Ascending aorta (tissue), 2 donors: ENCODE measurements at places on chromosomes 2 and 18.

DNA sequence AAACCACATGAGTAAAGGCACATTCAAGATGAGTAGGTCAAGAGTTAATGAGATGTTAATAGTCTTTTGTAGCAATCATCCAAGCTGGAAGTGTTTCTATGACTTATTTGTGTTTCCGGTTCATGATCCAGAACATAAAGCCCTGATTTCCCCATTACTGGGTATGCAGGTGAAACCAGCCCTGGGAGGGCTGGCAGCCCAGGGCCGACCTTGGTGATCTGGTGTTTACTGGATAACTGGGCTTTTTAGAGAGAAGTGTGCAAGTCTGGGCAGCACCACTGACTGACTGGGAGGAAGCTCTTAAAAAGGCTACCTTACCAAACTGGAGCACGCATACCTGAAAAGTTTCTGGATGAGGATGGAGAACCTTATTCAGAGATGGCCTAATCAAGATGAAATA is 431.6 kb upstream of the VRK2 start:
- no peak for DNase-seq

DNA sequence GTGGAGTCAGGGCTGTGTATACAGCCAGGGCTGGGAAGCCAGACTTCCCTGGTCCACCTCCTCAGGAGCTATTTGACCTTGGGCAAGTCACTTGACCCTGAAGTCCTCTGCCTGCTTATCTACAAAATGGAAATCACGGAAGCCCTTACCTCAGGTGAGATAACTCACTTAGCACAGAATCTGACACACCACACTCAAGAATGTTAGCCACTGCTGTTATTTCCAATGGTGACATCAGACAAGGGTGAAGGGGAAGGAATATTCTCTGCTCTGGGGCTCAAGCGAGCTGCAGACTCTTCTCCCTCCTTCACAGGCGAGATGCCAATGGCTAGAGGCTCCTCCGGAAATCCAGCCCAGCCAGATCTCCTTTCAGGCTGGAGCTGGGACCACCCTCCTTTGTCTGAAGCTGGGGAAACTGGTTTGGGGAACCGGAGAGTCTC is 189.6 kb downstream of the HAUS1 start:
- DNase-seq, result no peak

DNA sequence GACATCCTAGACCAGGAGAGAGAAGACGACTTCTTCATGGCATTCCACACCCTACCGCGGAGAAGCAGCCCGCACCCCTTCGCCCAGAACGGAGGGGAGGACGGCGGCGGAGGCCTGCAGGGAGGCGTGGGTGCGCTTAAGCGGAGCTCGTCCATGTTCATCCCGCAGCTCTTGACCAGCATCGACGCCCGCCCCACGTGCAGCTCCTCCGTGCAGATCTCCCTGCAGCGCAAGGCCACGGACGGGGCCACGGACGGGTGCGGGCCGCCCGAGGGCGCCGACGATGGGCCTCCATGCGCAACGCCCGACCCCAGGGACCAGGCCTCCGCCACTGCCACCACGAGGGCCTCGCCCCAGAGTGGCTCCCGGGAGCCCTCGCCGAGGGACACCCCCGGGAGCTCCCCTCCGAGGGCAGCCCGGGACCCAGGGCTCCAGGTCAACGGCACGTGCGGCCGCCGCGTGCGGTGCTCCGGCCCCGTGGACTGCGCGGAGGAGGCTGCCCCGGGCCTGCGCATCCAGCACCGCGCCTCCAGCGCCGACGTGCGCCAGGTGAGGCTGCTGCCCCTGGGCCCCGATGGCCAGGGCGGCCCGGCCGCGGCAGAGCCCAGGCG is 211.8 kb downstream of the NEDD4L start:
- DNase-seq, result no peak

- DNase-seq, result no peak
Observed at GRCh38 chr2:81589406-81589805, 1284.9 kb upstream of the LRRTM1 start.

- DNase-seq, result no peak
Observed at GRCh38 chr18:38539371-38539770, 973.8 kb upstream of the CELF4 start.

DNA sequence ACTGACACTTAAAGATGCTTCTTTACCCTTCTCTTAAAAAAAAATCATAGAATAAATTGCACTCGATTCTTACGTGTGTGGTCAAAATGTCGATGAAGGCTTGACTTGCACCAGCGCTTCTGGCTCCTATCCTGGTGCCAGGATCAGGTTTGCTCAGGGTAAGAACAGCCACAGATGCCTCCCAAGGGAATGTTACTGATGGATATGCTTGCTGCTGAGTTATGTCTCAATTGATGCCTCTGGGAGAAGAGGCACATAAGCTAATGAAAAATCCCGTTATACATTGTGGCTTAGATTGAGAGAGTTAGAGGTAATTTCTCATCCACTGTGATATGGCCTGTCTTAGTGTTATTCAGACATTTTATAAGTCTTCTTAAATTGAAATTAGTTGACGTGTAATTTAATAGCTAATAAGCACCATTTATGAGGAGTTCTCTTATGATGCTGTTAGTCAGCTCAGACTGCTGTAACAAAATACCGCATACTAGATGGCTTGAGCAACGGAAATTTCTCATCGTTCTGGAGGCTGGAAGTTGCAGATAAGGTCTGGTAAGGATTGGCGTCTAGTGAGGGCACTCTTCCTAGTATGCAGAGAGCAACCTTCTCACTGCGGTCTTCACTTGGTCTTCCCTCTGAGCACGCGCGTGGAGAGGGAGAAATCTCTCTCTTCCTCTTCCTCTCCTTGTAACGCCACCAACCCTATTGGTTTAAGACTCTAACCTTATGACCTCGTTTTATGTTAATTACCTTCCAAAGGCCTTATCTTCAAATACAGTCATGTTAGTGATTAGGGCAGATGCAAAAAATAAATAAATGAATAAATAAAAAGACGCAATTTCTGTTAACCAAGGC is 116.6 kb upstream of the NOSTRIN start:
- DNase-seq, result no peak

- no peak for DNase-seq
Observed at GRCh38 chr18:2538844-2539243, 32.5 kb downstream of the METTL4 start.

DNA sequence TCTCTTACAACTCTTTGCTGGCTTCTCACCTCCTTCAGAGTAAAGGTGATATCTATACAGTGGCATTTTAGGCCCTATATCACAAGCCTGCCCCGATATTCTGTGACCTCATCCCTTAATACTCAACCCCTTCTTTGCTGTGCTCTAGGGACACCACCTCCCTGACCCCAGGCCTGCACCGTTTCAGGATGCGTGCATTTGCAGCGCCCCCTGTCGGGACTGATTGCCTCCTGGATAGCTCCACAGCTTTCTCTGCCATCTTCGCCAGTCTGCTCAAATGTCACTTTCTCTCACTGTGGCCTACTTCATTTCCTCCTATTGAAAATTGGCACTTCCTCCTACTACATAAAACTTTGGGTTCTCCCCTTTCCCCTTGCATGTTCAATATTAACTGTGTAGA is 289.6 kb downstream of the SOCS6 start:
- DNase-seq, result no peak

DNA sequence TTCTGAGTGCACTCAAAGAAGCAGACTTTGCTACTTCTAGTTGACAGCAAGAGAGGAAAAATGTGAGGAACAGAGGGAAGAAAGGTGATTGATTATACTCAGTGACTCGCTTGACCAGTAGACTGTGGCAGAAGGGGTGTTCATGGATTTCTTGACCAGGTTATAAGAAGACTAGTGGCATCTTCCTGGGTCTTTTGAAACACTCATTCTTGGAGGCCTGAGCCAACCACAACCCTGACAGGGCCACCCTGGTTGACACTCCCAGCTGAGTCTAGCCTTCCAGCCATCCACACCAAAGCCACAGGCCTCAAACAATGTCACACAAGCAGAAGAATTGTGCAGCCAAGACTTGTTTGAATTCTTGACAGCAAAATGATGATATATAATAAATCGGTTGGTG is 366.3 kb downstream of the SS18 start:
- DNase-seq, result no peak

GRCh38 chr2:61419570-61419969 is 51.3 kb downstream of the USP34 start:
- no peak for DNase-seq

GRCh38 chr2:161078211-161078539 is 82.1 kb upstream of the TANK start:
- no peak for DNase-seq

DNA sequence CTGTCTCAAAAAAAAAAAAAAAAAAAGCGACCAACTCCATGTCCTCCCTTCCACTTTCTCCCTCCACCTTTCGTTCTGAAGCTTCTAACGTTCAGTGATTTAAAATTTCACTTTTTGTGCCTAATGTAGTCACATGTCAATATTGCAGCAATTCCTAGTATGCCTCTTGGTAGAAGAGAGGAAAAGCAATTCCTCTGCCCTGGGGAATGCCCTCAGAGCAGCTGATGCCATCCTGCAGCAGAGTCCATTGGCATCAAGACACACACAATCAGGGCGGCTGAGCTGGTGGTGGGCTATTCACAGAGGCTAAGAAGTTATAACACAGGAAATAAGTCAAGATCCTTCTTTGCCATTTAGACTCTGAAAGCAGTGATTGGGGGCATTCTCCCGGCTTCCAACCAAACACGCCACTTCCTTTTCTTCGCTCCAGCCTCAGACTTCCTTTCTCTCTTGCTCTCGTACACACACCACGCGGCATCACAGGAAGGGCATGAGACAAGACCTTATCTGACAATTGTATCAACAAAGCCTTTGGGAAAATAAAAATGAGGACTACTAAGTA is 71.9 kb downstream of the MOGAT1 start:
- no peak for DNase-seq

- DNase-seq, result no peak
Observed at GRCh38 chr2:2639251-2640139, 308.4 kb upstream of the MYT1L start.

DNA sequence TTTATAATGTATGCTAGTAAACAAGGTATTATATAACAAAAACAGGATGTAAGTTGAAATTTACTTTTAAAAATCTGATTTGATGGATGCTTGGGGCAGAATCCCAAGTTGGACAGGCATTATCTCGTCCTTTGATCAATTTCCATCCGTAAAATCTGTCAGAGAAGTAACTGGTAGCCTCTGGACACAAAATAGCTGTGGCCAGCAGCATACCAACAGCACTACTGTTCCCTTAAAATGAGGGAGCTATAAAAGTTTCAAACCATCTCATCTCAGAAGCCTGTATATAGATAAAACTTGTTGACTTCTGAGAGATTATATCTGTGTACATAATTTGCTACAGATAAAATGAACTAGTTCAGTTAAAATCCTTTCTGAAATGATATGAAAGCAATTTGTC is 14.7 kb upstream of the METAP1D start:
- no peak for DNase-seq

- DNase-seq, result no peak
Observed at GRCh38 chr2:73700131-73700611, 37.0 kb downstream of the TPRKB start.

GRCh38 chr2:64220265-64220664 is 76.0 kb upstream of the PELI1 start:
- DNase-seq, result no peak

DNA sequence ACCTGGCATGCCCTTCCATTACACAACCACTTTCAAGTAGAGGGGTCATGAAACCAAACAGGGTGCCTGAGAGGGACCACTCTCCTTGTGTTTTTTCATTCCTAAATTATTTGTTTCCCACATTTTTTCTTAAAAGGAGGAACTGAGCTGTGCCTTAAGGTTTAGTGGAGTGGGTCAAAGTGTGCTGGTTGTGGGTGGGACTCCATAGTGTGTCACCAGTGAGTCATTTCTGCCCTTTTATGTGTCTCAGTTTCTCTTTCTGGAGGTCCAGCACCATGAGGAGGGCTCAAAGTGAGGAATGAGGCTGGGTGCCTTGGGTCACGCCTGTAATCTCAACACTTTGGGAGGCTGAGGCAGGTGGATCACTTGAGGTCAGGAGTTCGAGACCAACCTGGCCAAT is 37.8 kb downstream of the COMMD1 start:
- no peak for DNase-seq

DNA sequence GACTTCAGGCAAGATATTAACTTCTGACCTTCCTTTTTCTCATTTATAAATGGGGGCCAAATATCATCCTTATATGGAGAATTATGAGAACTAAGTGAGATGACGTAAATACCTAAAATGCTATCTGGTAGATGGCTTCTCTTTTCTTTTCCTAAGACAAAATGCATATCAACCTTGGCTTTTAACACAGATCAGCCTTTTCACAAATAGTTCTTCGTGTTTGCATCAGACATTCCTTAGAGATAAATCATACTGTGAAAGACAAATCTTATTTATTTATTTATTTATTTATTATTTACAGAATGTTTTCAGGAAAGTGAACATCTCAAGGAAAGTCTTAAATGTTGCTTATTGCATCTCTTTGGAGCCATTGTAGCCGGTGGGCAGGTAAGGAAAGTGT is 62.8 kb downstream of the NBEAL1 start:
- DNase-seq, result no peak

GRCh38 chr2:208125251-208125650 is 927 bp upstream of the CRYGD start:
- no peak for DNase-seq

- no peak for DNase-seq
Observed at GRCh38 chr2:74571058-74571457, 16.5 kb downstream of the DOK1 start.

GRCh38 chr2:175445281-175445680 is 263.8 kb upstream of the ATP5MC3 start:
- no peak for DNase-seq

DNA sequence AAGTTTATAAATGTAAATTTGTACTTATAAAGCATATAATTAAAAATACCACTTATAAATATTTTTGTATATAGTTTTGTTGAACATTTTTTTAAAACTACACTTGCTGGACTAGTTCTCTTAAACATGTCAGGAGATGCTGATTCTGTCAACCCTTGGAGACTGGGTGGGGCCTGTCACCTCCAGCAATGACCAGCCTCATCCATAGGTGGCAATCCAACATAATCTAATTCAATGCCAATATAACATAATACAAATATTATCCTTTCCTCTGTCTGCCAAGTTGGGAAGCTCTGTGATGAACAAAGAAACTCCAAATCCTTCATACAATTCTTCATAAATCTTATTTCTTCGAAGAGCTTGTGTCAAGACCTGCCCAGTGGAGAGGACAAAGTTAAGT is 140.4 kb downstream of the RBMS1 start:
- no peak for DNase-seq

DNA sequence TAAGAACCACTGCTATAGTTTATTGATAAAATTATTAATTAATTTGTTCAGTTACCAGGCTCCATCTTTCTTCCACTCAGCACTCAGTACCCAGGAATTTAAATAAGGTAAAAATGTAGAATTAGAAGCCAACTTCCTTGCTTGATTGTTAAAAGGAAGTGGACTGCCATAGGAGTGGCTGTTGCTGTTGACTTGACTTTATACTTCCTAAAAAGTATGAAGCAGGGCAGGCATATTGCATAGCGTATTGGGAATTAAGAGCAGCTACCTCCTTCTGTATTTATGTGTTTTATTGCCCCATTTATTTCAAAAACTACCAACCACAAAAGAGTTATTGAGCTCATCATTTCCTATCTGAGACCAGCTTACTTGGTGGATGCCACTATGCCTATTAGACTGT is 27.9 kb downstream of the PSMD1 start:
- DNase-seq, result no peak
